Esophagus squamous epithelium (tissue), 5 donors: ENCODE measurements at places on chromosomes 2 and 18.

DNA sequence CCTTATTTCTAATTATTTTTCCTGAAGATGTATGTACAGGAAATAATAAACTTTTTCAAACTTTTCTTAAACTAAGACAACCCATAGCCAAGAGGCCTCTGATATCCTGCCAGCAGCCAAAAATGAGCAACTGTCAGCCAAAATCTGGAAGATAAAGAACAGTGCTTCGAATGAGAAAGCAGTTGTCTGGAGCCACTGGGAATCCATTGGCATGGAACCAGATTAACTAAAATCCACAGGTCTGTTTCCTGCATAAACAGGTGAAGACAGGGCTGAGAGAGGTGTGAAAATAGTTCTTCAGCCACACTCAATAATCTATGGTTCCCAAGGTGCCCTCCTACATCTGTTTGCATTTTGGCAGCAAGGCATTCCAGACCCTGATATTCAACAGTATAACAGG is 1076.7 kb upstream of the PIK3C3 start:
- DNase-seq: no peak

- no peak for DNase-seq
These were observed 14.0 kb downstream of the ANXA4 start for GRCh38 chr2:69755862-69756467.

- no peak for DNase-seq
These were observed 43.4 kb downstream of the UBXN4 start for GRCh38 chr2:135785032-135785431.

- DNase-seq: no peak
These were observed 26.4 kb downstream of the TMEM131 start for GRCh38 chr2:97969081-97970067.
